Stimulated activated CD8-positive, alpha-beta memory T cell treated with anti-CD3 and anti-CD28 coated beads, Interleukin-15, amount 100 ng/mL, for 24 hours (primary cell): ENCODE measurements at places on chromosomes 4 and X.

- no peak for DNase-seq
Observed at GRCh38 chrX:113548308-113549015, 707.8 kb upstream of the AMOT start.

DNA sequence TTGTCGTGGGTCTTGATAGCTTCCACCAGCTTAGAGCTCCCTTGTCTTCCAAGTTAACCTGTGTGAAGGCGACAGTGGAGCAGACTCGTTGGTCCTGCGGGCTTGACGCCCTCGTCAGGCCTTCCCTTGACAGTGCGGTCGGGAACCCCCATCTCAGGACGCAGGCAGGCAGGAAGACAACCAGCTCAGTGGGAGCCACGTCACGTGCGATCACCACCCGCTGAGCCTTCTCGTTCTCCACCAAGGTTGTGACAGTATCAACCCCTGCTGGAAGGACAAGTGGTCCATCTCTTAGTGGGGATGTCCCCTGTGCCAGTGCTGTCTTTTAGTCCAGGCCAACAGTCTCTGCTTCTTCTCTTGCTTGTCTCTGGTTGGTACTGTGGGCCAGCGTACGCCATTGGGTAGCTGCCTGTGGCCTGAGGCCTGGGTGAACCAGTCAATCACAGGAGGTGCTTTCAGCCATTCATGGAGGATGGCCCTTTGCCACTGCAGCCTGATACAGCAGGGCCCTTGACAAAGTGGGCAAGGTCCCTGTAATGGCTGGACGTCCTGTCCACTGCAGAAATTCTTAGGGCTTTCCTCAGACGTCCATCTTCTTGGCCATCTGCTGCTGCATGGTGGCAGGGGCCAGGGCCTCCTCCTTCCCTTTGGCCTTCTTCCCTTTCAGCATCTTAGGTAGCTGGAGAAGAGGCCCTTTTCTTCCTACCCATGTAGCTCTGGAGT, 31.4 kb downstream of the RGS12 start:
- no peak for DNase-seq

DNA sequence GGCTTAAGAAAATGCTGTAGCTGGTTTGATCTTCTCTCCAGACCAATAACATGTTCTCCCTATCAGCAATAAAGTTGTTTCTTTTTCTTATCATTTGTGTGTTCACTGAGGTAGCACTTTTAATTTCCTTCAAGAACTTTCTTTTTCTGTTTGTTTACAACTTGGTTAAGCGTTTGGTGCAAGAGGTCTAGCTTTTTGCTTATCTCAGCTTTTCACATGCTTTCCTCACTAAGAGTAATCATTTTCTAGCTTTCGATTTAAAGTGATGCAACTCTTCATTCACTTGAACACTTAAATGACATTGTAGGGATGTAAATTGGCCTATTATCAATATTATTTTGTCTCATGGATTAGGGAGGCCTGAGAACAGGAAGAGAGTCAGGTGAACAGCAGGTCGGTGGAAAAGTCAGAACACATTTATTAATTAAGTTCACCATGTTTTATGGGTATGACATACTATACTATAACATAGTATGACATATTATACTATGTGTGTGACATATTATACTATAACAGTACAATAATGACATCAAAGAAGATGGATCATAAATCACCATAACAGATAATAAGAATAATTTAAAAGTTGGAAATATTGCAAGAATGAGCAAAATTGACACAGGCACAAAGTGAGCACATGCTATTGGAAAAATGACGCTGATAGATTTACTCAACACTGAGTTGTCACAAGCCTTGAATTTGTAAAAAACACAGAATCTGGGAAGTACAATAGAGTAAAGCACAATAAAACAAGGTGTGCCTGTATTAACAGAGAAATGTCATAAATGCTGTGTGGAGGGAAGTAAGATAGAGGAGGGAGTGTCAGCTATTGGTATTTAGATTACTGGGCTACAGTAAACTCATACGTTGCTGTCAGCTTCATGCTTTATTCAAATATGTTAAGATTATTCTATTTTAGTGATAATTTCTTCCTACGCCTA, 218.6 kb upstream of the SLC7A11 start:
- no peak for DNase-seq

- DNase-seq = no peak
Observed at GRCh38 chrX:78333521-78333920, 6.1 kb upstream of the CYSLTR1 start.

GRCh38 chr4:338759-339097, 1.1 kb downstream of the ZNF141 start:
- no peak for DNase-seq

GRCh38 chr4:152831416-152831815, 51.7 kb downstream of the ARFIP1 start:
- no peak for DNase-seq

- DNase-seq = no peak
Observed at GRCh38 chr4:158492391-158492790, 29.3 kb upstream of the RXFP1 start.

DNA sequence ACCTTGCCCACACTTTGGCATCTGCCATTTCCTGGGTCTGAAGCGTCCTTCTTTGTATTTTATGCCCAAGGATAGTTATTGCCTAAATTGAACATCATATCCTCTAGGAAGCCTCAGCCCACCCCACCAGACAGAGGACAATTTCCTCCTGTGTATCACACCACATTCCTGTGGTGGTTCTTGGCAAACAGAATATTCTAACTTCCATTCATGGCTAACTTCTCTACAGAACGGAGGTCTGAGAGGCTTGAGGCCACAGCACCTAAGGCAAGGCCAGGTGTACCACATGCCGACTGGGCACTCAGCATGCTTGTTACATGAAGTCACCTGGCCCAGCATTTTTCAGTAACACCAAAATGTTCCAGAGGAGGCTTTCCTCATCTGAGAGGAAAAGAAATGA, 42.4 kb downstream of the CD99L2 start:
- DNase-seq = no peak

DNA sequence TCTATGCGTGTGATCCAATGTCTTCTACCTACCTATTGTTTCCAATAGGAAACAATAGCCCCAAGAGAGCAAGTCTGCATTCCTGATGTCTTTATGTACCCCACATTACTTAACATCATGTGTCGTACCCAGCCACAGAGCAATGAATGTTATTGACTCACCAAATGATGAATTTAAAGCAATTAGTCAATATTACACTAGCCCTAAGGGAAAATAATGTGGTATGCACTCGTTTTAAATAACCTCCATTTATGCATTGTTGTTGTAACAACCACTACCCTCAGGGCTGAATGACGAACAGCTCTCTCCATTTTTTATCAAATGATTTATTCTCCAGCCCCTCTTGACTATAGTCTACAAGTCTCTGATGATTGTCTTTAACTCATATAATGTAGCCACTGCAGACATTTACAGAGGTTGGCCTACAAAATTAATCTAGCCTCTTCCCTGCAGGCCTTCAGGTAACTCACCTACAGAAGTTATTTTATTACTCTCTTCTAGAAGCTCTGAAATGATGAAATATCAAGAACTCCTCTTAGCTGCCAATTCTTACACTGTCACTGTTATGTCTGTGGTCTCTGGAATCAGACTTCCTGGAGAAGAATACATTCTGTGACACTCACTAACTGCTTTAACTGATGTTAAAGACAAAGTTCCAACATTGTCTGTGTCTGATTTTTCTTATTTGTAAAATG, 601.7 kb upstream of the GRIA3 start:
- DNase-seq = no peak
